ENCODE measurements at places on chromosomes 16 and 17.

DNA sequence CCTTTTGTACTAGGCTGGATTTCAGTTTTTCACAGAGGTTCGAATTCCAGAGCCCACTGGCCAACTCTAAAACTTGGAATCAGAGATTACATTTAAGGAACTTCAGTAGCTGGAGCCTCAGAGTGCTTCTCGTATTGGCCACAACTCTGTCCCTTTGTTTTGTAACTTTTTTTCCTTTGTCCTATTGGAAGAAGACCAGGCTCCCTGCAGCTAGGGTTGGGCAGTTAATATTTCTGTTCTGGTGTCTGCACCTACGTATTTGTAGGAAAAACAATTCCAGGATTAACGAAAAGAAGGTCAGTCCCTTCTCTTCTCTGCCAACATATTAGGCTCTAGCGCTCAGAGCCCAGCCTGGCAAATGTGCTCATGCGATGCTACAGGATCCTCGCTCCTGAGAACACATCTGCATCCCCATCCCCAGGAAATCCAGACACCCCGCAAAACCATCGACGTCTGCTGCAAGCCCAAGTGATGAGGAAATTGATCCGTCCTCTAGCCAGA lies 1.9 kb downstream of the CDH11 start:
- DNase-seq = no peak

GRCh38 chr17:77178563-77178962 lies 37.8 kb downstream of the SEC14L1 start:
- no peak for DNase-seq

DNA sequence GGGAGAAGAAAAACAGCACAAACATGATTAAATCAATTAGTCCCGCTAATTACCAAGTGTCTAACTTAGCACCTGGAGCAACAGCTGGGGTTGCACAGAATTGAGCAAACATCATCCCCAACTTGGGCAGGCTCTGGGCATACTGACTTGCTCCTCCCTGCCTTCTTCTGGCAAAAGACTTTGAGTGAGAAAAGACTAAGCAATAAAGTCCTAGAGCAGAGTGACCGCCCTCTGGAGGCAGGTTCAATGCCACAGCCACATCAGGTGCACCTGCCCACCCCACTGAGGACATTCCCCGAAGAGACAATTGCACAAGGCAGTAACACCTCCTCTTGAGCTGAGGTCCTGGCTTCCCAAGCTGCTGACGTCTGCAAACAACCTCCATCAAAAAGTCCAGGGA lies 358.3 kb downstream of the SOX9 start:
- DNase-seq = peak; percentile 68

DNA sequence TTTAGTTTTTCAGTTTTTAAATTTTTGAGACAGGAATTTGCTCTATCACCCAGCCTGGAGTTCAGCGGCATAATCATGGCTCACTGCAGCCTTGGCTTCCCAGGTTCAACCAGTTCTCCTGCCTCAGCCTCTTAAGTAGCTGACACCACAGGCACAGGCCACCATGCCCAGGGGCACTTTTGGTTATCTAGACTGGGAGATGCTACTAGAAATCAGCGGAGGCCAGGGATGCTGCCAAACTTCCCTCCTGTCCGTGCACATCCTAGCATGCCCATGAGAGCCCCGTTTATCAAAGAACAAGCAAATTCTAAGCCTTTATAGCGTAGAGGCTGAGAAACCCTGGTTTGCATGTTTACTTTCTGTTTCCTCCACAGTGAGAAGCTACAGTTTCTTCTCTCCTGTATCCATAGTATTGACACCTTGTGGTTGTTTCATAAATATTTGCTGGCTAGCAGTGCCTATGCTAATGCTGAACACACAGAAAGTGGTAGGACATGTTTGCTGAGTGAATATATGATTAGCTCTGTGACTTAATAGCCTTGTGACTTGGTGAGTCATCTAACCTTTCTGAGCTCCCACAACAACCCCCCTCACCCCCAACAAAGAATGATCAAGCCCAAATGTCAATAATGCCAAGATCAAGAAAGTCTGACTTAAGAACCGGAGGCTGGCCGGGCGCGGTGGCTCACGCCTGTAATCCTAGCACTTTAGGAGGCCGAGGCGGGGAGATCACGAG lies 39.2 kb upstream of the MAF start:
- peak; percentile 46 for DNase-seq

- no peak for DNase-seq
Observed at GRCh38 chr17:32211671-32212070, 54.0 kb upstream of the RHBDL3 start.

DNA sequence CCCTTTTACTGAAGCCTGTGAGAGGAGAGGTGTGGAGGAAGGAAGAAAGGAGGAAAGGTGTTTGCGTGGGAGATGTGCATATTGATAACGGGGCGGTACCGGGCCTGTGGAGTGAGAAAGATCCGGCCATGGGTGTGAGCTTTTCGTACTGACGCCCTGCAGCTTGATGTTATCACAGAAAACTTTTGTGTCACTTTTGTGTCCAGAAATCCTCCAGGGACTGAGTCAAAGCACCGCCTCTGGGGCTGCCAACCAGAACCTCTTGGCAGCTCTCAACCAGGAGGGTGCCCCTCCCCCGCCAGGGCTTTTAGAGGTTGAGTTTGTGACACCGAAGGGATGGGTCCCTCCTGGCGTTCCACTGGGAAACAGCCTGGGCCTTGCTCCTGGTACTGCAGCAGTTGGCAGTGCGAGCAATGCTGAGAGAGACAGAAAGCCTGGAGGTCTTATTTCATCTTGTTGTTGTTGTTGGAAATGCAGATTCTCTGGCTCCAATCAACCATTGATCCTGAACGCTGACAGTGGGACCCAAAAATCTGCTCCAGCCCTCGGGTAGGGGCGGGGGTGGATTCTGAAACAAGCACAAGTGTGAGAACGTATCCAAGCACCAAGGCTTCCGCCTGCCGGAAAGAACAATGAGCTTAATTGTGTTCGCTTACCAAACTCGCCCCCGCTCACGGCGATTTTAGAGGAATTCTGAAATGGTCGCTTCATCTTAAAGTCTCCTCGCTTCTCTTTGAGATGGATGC lies 65.0 kb downstream of the CRISPLD2 start:
- DNase-seq = no peak

All from DMS53 (cell line).